ENCODE measurements at places on chromosomes 2 and 18. TPM values are rescaled to one million over a fixed set of nuclear protein-coding genes. Genes with fewer than 3 reads are reported as not detected.

- DNase-seq: no peak
Measured at GRCh38 chr2:14132386-14132785, 500.1 kb upstream of the LRATD1 start.

- no peak for DNase-seq
Measured at GRCh38 chr2:36392571-36393255, 37.1 kb downstream of the CRIM1 start.

DNA sequence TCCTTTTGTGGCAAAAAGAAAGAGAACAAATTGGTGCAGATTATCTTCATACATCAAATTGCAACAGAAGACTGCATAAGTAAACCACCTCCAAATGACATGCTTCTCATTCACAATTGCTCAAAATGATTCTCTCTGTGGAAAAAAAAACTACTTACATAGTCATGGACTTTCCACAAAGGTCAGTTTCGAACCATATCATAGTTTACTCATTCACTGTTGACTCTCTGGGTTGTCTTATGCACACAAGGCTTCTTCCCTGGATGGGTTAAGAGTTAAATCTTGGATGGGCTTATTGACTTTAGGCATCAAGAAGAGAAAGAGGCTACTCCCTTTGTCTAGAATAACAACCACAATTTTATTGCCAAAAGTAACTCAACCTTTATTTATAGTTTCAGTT, 91.3 kb upstream of the RAB27B start:
- DNase-seq: no peak

- no peak for DNase-seq
Measured at GRCh38 chr18:24954341-24954740, 397.6 kb downstream of the ZNF521 start.

GRCh38 chr2:228613133-228613850, 431.8 kb upstream of the SPHKAP start:
- DNase-seq: no peak

- DNase-seq: no peak
Measured at GRCh38 chr2:102483086-102483485, 10.1 kb downstream of the SLC9A4 start.

HOXD12 gene
- total RNA-seq: not detected
